Activated CD4-positive, alpha-beta T cell treated with anti-CD3 and anti-CD28 coated beads, Interleukin-2, amount 50 U/mL, for 48 hours (primary cell): ENCODE measurements at places on chromosomes 4 and X.

DNA sequence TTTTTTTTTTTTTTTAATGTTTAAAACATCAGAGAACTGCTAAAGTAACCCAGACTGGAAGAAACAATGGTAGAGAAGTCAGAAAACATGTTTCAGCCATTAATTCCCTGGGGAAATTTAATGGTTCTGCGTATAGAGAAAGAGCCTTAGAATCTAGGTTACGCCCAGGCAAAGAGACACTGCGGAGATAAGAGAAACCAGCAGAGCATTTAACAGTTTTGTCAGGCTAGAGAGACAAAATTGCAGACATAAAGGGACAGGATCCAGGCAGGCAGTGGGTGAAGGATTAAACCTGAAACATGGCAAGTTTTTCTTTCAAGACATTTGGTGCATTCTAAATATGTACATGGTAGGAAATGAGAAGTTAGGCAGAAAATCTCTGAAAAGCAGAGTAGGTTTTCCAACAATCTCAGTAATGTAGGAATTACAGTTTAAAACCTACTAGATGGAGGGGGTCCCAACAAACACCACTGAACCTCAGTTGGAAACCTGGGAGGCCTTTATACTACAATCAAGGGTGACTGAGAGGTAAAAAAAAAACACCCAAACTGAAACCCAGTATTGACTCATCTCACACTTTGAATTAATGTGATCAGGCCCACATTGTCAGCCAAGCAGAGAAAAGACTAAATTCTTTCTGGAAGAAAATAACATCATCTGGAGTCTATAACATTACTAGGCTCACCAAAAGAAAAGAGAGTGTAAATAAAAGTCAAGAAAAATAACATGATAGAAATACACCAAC, 254.2 kb upstream of the NWD2 start:
- no peak for DNase-seq

DNA sequence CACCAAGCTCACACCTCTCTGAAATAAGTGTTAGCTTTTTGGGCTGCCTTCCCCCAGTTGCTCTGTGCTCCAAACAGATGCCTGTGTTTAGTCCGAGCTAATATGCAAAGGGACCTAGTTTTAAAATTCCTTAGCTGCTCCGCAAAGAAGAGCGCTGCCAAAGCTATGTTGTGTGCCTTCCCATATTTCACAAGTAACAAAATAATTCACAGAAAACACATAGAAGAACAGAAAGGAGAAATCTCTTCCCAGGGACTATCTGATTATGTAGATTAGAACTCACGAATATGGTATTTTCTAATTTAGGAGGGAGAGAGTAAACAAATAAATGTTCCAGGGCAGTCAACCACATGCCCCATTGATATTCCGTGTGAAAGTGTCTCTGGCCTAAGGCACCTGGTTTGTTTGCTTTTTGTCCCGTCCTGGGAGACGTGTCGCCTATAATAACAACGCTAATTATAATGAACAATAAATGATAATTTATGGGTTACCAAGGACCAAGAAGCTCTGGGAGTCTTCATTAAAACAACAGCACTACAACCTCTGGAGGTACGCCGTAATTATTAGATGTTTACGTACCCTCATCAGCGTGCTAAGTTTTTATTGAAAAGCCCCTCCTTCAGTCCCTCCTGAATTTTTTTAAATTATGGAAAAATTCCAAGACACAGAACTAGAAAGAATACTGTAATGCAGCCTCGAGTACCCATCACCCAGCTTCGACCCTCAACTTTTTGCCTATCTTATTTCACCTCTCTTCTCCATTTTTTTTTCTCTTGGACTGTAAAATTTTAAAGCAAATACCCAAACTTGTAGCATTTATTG, 1.2 kb upstream of the CCNG2 start:
- DNase-seq = no peak

DNA sequence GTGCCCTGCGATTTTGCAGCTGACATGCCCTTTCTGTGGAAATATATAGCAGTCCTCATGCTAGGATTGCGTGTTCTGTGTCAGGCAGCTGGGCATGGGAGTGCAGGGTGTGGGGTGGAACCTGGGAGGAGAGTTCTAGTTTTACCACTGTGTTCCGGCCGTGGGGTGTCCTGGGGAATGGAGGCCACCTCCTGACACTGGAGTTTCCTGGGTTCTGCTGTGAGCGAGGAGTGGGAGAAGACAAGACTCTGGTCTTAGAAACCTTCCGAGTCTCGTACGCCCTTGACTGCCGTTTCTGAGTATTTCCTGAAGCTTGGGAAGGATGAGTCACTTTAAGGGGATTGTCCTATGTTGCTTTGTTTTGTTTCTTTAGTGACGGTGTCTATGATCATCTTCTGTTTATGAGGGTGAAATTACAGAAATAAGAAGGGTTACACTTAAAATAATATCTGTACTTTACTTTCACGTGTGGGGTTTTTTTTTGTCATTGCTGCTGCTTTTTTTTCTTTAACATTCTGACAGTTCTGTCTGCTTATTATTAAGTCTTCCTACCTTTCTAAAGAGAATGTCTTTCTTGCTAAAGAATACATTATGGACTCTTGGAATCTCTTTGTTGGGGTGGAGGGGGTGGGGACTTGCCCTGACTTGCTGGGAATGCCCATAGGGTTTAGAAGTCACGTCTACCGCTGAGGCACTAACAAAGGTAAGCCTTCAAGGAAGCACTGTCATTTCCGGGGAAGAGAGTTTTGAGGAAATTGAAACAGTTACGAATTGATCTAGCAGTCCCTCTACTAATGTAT, 19.1 kb downstream of the CD99 start:
- DNase-seq = peak; percentile 64

DNA sequence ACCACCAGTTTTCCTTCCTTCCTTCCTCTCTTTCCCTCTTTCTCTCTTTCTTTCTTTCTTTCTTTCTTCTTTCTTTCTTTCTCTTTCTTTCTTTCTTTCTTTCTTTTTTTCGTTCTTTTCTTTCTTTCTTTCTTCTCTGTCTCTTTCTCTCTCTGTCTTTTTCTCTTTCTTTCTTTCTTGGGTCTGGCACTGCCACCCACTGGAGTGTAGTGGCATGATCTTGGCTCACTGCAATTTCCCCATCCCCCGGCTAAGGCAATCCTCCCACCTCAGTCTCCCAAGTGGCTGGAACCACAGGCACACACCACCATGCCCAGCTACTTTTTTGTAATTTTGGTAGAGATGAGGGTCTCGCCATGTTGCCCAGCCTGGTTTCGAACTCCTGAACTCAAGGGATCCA, 51.6 kb upstream of the NHS start:
- DNase-seq = no peak

- DNase-seq = no peak
Observed at GRCh38 chr4:125111323-125111722, 203.4 kb upstream of the FAT4 start.

GRCh38 chrX:39771089-39771488, 326.7 kb downstream of the BCOR start:
- DNase-seq = no peak

- DNase-seq = no peak
Observed at GRCh38 chr4:55600640-55601039, 8.6 kb upstream of the PDCL2 start.

- DNase-seq = no peak
Observed at GRCh38 chr4:80259817-80260216, 6.6 kb upstream of the FGF5 start.
